ENCODE measurements at places on chromosomes 1 and 21. TPM values are rescaled to one million over a fixed set of nuclear protein-coding genes. Genes with fewer than 3 reads are reported as not detected.

- no peak for DNase-seq
Observed at GRCh38 chr1:112431038-112431437, 35.0 kb downstream of the CTTNBP2NL start.

- no peak for DNase-seq
Observed at GRCh38 chr1:242800521-242800920, 276.0 kb upstream of the PLD5 start.

Gene TDRD10
- total RNA-seq, result 0.09 TPM

GRCh38 chr1:245915406-245915805, 591.7 kb downstream of the SMYD3 start:
- DNase-seq, result no peak

- DNase-seq, result no peak
Observed at GRCh38 chr1:56137521-56138505, 441.6 kb downstream of the PLPP3 start.

GRCh38 chr1:47478090-47478489, 40.2 kb downstream of the FOXD2 start:
- no peak for DNase-seq

Gene PRAMEF25
- not detected for total RNA-seq

Measured in WTC11 (cell line).